Adipose tissue (tissue), 3 donors: ENCODE measurements at places on chromosomes 4 and X. TPM values are rescaled to one million over a fixed set of nuclear protein-coding genes. Genes with fewer than 3 reads are reported as not detected.

Gene EGFL6
- 0.06 TPM for polyA plus RNA-seq

Gene FAM47E
- polyA plus RNA-seq = 8.4 TPM

Gene OTC
- polyA plus RNA-seq = 1.0 TPM

Gene TREX2
- polyA plus RNA-seq = 0.56 TPM

Gene TEX13D
- polyA plus RNA-seq = not detected

Gene SSX2B
- not detected for polyA plus RNA-seq

Gene SPATA4
- 0.09 TPM for polyA plus RNA-seq

Gene CSN1S1
- polyA plus RNA-seq = 0.35 TPM
